ENCODE measurements at places on chromosomes 12 and 14.
A peak's percentile ranks its signal among the peaks of the same experiment; 100 is the strongest.

GRCh38 chr12:120761519-120761934 lies 35.9 kb downstream of the ACADS start:
- DNase-seq = no peak

GRCh38 chr14:79831195-79831892 lies 380.0 kb downstream of the DIO2 start:
- DNase-seq = peak; percentile 75

DNA sequence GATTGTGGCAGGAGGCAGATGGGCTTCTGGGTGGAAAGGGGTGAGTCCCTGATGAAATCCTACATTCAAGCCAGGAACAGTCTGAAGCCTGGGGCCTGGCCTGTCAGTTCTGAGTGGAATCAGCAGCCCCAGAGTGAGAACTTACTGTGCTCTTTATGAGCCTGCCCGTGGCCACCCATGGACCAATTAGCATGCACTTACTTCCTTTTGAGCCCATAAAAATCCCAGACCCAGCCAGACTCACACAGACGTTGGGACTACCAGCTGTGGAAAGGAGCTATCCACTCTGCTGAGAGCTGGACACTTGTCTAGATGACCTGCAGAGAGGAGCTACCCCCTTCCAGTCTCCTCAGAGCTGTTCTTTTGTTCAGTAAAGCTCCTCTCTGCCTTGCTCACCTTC lies 104.5 kb downstream of the MNAT1 start:
- no peak for DNase-seq

DNA sequence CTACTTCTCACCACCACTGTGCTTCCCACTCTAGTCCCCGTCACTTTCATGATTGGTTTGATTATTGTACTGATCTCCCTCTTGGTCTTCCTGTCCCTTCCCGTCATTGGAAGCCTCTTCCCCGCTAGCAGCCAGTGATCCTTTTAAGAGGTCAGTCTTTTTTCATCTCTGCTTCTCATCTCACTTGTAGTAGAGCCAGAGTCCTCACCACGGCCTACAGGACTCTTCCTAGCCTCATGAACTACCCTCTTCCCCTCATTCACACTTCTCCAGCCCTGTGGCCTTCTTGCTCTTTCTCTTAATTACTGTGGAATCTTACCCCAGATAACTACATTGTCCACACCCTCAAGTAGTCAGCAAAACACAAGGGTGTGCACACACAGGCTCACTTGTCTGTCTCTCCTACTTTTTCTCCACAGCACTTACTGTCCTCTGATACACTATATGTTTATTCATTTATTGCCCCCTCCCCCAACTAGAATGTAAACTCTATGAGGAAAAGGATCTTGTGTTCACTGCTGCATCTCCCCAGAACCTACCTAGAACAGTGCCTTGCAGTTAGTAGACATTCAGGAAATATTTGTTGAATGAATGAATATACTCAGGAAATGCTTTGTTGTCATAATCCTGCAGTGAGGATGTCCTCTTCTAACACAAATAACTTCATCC lies 66.3 kb downstream of the CKB start:
- DNase-seq = peak; percentile 2

- DNase-seq = no peak
Observed at GRCh38 chr12:401235-402028, at the start of gene CCDC77. CCDC77 (plus strand) TSS chr12:401644; CDS start chr12:409384, 7,740 bp downstream.

DNA sequence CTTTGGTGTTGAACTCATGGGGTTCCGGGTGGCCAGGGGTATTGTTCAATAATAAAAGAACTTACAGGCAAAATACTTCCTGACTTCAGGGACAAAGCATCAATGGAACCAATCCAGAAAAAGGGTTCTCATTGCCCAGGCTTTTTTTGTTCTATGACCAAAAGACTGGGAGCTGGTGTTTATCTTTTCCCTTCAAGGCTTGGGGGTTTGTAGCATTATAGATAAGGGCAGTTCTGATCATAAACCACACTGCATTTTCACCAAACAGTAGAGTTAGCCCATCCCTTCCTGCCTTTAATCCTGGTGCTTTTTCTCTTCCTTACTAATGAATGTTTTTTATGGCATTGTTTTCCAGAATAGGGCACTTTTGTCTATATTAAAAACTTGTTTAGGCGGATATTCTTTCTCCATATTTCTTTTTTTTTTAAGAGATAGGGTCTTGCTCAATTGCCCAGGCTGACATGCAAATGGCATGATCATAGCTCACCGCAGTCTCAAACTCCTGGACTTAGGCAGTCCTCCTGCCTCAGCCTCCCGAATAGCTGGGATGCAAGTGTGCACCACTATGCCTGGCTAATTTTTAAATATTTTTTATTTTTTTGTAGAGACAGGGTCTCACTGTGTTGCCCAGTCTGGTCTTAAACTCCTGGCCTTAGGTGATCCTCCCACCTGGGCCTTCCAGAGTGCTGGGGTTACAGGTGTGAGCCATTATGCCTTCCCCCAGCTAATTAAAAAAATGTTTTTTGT lies 9.7 kb downstream of the FUT8 start:
- DNase-seq = no peak

Data from NCI-H82 (cell line).